Vagina (tissue), 2 donors: ENCODE measurements at places on chromosomes 4 and X. TPM values are rescaled to one million over a fixed set of nuclear protein-coding genes. Genes with fewer than 3 reads are reported as not detected.

DNA sequence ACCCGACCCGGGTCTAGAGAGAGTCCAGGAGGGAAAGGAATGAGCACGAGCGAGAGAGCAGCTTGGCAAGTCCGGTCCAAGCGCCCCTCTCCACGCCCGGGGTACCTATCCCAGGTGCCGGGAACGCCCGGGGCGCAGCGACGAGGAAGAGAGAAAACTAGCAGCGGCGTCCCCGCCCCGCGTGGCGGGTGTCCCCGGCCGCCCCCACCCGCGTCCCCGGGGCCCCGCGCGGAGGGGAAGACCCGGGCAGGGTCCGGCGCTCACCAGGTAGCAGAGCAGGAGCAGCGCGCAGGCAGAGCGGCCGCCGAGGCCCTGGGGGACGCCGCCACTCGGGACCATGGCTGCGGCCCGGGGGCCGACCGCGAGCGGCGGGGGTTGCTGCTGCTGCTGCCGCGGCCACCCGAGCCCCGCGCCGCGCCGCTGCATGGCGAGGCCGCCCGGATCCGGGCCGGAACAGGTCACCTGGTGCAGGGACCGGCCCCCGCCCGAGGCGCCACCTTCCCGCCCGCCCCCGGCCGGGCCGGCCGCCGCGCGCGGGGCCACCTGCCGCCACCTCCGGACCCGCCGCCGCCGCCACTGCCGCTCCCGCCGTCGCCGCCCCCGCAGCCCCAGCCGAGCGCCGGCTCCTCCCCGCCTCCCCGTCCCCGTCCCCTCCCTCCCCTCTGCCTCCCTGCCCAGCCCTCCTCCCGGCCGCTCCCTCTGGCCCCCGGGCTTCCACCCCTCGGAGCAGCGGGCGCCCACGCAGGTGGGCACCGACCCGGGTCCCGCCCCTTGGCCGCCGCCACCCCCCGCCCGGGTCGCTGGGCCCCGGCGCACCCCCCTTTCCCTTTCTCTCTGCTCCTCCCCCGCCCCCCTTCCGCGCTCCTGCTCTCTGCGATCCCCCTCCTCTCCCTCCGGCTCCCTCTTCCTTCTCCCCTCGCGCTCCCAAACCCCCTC, at the start of gene SEL1L3:
Gene SEL1L3, minus strand, starts transcription at position 578 of the 936 bp plus-strand sequence. Its CDS starts 152 bp downstream, at position 426.
- H3K27me3 ChIP-seq, result no peaks in the 10 kb centered on the region
- peak within 1 kb of the TSS; percentile 49 for H3K4me3 ChIP-seq
- peaks cover 14% of the 10 kb centered on the region for H3K4me1 ChIP-seq
- peak within 1 kb of the TSS; percentile 31 for H3K27ac ChIP-seq

GRCh38 chr4:88757067-88757466, 59.4 kb upstream of the NAP1L5 start:
- peaks cover 17% of the 10 kb centered on the region for H3K4me1 ChIP-seq
- no peak overlapping the region for H3K27ac ChIP-seq
- H3K27me3 ChIP-seq, result no peaks in the 10 kb centered on the region
- no peak overlapping the region for H3K4me3 ChIP-seq

- H3K36me3 ChIP-seq, result no peaks in the 10 kb centered on the region
- no peak for DNase-seq
- no peaks in the 10 kb centered on the region for H3K27me3 ChIP-seq
- peak overlapping the region; percentile 84 for H3K27ac ChIP-seq
Measured at GRCh38 chrX:154019061-154019621, 561 bp downstream of the IRAK1 start.

DNA sequence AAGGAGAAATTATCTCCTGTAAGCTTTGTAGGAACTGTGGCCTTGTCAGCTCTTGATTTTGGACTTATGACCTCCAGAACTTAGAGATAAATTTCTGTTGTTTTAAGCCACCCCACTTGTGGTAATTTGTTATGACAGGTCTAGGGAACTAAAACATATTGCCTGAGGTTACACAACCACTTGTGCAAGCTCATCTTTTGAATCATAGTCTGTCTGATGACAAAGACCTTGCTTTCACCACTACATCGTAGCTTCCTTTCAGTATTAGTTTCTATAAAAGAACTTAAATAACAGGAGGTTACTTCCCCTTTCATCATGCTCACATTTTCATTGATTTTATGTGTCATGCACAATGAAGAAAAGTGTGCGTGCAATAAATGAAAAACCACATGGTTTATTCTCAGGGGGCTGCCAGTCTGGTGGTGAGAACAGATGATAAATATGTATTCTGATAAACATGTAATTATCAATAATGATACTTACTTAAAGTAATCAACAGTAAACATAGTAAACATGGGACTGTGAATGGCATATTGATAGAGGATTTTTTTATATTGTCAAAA, 690.0 kb upstream of the HS3ST1 start:
- H3K27ac ChIP-seq, result no peak overlapping the region
- no peak overlapping the region for H3K4me3 ChIP-seq
- H3K4me1 ChIP-seq, result no peaks in the 10 kb centered on the region
- H3K36me3 ChIP-seq, result no peaks in the 10 kb centered on the region
- H3K27me3 ChIP-seq, result no peaks in the 10 kb centered on the region
- DNase-seq, result no peak

GRCh38 chr4:569958-570667, 6.0 kb downstream of the TMEM271 start:
- DNase-seq, result no peak
- H3K36me3 ChIP-seq, result no peaks in the 10 kb centered on the region
- H3K27me3 ChIP-seq, result peaks cover 7% of the 10 kb centered on the region
- no peak overlapping the region for H3K27ac ChIP-seq

DNA sequence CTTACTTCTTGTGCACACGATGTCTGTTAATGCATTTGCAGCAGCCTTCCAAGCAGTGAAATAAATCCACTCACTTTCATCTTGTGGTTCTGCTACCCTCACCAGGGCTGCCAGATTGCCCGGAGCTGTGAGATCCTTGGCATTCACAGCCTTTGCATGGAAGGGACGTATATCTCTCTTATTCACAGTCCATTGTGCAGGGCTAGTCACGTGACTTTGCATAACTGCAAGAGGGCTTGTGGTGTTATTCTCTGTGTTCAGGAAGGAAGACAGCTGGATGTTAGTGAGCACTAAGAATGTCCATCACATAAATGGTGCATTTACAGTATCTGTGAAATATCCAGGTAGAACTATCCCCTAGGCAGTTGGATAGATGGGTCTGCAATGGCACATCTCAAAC, 96.5 kb upstream of the BEND4 start:
- H3K36me3 ChIP-seq, result no peaks in the 10 kb centered on the region
- no peak overlapping the region for H3K4me3 ChIP-seq
- H3K27me3 ChIP-seq, result no peaks in the 10 kb centered on the region

DNA sequence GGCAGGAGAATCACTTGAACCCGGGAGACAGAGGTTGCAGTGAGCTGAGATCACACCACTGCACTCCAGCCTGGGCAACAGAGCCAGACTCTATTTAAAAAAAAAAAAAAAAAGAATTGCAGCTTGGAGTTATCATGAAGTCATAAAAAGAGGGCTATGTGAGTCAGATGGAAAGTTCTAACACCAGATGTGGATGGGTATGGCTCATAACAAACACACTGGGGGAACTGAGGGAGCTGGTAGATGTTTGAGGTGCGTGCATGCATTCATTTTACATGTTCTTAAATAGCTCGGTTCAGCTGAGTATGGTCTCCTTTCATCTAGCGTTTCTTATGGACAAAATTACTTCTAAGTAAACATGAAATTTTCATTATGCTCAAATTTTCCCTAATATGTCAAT, 11.7 kb downstream of the TRMT2B start:
- H3K4me1 ChIP-seq, result no peaks in the 10 kb centered on the region
- no peak overlapping the region for H3K27ac ChIP-seq
- no peak overlapping the region for H3K4me3 ChIP-seq
- H3K36me3 ChIP-seq, result no peaks in the 10 kb centered on the region

- H3K27ac ChIP-seq, result no peak overlapping the region
- no peaks in the 10 kb centered on the region for H3K4me1 ChIP-seq
- H3K36me3 ChIP-seq, result no peaks in the 10 kb centered on the region
- H3K4me3 ChIP-seq, result no peak overlapping the region
- no peaks in the 10 kb centered on the region for H3K27me3 ChIP-seq
Measured at GRCh38 chr4:7558436-7558835, 123.7 kb upstream of the PSAPL1 start.

The COX7B2 gene
- total RNA-seq, result not detected

The PABPC1L2A gene
- not detected for total RNA-seq

DNA sequence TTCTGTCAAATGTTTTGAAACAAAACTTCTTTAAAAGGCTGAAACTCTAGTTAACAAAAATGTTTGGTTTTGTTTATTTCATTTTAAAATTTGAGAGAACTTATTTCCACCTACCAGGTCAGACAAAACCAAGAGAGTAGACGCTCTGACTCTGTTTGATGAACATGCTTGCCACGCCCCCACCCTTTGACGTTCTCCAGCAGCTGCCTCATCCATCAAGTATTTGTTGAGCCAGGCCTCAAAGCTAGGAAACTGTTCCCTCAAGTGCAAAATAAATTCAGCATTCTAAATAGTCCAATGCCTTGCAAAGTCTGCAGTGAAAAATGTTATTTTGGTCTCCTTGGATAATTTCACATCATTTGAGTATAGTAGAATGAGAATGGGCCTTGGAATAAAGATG, 121.6 kb downstream of the GUCY2F start:
- no peak for DNase-seq
- H3K36me3 ChIP-seq, result no peaks in the 10 kb centered on the region
- no peak overlapping the region for H3K4me3 ChIP-seq
- no peaks in the 10 kb centered on the region for H3K4me1 ChIP-seq
- no peak overlapping the region for H3K27ac ChIP-seq
- H3K27me3 ChIP-seq, result no peaks in the 10 kb centered on the region

The DUSP21 gene
- total RNA-seq, result not detected

GRCh38 chrX:74133156-74133796, 170.7 kb upstream of the ZCCHC13 start:
- H3K27ac ChIP-seq, result peak overlapping the region; percentile 33
- no peaks in the 10 kb centered on the region for H3K27me3 ChIP-seq
- H3K4me3 ChIP-seq, result no peak overlapping the region
- no peaks in the 10 kb centered on the region for H3K4me1 ChIP-seq
- no peaks in the 10 kb centered on the region for H3K36me3 ChIP-seq

DNA sequence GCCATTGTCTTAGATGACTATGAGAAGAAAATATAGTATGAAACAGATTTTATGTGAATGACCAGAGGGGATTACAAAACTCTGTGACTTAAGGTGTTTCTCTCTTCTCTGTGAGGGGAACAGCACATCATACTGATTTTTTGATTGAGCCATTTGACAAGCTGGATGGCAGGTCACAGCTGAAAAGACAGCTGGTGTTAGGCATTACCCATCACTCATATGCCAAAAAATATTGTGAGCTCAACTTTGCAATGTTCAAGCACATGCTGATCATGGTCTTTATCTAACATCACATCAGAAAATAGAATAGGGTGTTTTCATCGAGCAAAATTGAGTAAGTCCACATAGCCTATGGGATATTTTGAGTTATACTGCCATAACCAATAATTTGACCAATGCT, 86.7 kb upstream of the TECRL start:
- no peaks in the 10 kb centered on the region for H3K36me3 ChIP-seq
- no peak overlapping the region for H3K4me3 ChIP-seq
- no peak for DNase-seq
- no peaks in the 10 kb centered on the region for H3K27me3 ChIP-seq
- no peak overlapping the region for H3K27ac ChIP-seq
- no peaks in the 10 kb centered on the region for H3K4me1 ChIP-seq
